ENCODE measurements at places on chromosomes 2 and 18.

- no peak for DNase-seq
These were observed 359.4 kb upstream of the KCNH7 start for GRCh38 chr2:163198007-163198406.

DNA sequence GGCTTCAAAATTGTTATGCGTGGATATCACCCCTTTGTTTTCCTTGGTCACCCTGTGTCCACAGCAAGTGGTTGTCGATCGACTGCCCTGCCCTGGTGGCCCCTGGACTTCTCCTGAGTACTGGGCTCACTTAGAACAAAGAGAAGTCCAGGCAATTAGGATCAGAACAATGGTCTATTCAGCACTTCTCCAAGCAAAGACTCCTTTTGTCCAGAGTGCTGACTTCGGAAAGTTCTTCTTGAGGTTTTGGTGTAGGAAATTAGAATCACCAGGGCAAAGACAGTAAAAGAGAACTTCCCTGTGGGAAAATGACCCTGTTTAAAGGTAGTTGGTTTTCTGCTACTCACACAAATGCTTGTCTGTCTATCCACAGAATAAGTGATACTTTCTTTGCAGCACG lies 173.9 kb downstream of the FHOD3 start:
- no peak for DNase-seq

GRCh38 chr18:48821251-48821590 lies 129.5 kb downstream of the SMAD7 start:
- DNase-seq = no peak

DNA sequence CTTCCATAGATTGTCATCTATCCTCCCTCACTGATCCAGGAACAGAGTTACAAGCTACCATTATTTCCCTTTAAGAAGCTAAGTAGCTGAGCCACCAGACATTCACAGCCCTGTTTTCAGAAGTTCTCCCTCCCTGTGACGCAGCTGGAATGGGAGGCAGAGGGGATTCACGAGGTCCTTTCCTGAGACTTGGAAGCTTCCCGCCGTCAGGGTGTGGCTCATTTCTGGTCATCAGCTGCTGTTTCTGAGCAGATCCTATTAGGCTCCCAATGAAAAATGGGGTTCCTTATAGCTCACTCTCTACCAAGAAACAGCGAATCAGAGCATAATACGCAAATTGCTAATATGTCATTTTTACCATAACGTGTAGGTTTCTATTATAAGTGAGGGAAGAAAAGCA lies 559.3 kb upstream of the ID2 start:
- no peak for DNase-seq

DNA sequence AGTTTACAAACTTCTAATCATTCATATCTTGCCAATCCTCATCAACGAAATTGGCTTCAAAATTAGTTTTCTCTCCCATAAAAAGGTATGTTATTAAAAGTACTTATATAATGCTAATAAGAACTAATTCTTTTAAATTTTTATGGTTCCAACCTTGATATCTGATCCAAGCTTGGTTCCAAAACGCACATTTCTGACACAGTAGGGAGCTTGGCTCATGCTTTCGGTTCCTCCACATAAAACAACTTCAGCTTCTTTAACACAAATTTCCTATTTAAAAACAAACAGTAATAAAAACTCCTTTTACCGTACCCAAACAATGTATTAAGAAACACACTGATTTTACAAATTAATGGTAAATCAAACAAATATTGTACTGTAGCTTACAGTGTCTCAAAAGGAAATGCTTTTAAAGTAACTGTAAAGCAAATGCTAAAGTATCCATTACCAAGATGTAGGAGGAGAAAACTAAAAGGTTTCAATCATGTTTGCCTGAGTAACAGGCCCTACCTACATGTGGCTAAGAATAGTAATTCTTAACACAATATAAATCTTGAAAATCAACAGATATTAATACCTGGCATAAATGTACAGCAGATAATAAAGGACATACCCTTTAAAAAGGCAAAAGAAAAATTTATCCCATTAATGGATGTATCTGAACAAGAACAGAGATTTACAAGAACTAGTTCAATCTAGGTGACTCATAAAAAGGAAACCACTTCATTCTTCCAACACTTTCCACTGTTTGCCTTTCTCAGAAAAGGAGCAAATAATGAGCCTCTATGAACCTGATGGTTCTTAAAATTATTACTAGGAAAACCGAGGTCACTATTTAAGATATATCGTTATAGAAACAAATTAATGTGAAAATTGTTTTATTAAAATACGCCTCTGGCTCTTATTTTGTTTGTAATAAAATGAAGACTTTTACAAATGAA lies 17.5 kb downstream of the ACAA2 start:
- no peak for DNase-seq

Measured in non-pigmented ciliary epithelial cell (primary cell).